ENCODE measurements at places on chromosomes 11 and 22.

- DNase-seq, result no peak
Measured at GRCh38 chr11:126637795-126638175, 282.3 kb downstream of the ST3GAL4 start.

GRCh38 chr11:15569305-15570025 lies 454.7 kb downstream of the INSC start:
- DNase-seq, result peak; percentile 79

GRCh38 chr11:59479906-59480305 lies 6.8 kb downstream of the OR4D10 start:
- DNase-seq, result no peak

GRCh38 chr11:33701302-33702230 lies 940 bp upstream of the C11orf91 start:
- DNase-seq, result peak; percentile 60

DNA sequence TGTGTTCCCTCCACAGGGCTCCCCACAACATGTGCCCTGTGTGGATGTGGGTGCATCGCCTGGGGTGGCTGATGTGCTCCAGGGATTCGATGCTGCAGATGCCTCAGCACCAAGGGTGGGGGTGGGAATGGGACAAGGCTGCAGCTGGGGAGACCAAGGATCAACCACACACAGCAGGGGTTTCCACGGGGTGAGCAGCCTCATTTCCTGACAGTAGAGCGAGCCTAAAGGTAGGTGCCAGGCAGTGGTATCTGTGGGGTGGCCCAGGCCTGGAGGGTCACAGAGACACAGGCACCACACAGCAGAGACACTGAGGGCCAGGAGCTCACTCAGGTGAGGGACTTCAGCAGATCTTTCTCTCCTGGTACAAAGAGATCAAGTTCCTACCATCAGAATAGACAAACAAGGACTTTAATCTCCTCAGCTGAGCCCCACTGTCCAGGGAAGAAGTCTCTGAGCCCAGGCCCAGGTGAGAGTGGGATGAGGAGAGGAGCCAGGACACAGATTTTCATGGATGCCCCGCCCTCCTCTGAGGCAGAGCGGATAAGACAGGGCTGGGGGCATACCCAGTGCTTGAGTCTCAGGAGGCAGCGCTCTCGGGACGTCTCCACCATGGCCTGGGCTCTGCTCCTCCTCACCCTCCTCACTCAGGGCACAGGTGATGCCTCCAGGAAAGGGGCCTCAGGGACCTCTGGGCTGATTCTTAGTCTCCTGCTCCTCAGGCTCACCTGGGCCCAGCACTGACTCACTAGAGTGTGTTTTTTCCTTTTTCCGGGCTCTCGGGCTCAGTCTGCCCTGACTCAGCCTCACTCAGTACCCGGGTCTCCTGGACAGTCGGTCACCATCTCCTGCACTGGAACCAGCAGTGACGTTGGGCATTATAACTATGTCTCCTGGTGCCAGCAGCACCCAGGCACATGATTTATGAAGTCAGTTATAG lies 19.7 kb downstream of the GGTLC2 start:
- DNase-seq, result no peak

DNA sequence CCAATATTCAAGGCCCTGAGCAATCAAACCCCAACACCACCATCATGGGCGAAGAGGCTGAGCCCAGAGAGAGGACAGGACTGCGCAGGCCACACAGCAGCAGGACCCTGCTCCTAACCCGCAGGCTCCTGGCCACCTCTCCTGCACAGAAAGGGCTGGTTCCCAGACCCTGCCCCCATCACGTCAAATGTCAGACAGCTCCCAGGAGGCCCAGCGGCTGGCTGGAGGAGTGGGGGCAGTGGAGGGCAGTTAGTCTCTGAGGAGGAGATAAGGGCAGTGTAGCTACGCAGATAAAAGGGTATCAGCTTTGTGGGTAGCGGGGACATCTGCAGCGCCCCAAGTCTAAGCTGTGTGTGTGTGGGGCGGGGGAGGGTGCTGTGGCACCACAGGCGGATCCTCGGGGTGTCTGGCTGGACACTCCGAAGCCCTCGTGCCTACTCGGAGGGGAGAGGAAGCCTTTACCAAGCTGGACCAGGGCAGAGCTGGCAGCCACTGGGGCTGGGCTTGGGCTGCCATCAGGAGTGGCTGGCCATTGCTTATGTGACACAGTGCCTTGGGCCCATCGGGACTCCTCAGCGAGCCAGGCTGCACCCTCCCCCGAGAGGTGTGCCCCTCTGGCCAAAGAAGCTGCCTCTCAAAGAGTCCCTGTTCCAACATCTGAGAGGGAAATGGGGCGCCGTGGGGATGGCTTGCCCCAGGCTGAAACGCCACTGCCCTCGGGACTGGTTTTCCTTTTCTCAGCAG lies 21.5 kb downstream of the FADS3 start:
- DNase-seq, result no peak

DNA sequence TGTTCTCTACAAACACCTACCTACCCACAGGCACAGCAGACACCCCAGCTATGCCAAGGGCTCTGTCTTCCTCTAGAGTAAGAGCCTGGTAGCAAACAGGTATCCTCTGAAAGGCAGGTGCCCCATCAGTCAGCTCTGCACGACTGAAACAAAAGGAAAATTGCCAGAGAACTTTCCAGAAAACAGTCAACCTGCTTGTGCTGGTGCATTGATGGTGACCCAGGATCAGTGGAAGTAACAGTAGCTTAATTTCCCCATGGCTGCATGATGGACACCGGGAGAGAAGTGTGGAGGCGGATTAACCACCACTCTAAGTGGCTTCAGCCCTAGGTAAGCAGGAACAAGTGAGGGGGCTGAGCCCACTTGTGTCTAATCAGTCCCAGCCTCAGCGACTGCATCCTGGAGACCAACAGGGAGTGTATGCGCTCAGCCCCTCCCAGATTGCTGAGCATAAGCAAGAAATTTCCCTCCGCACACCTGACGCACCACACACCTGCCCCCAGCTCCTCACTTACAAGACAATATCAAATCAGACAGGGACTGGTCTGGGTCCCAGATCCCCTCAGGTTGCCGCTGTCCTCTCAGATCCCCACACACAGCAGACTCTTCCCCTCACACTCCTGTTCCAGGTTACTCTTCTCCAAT lies 70.7 kb upstream of the IGLL5 start:
- DNase-seq, result no peak

- no peak for DNase-seq
Measured at GRCh38 chr11:76232026-76232665, 25.8 kb upstream of the WNT11 start.

- no peak for DNase-seq
Measured at GRCh38 chr11:43556612-43557375, 123.7 kb upstream of the HSD17B12 start.

GRCh38 chr11:67045314-67045713 lies 11.3 kb upstream of the RHOD start:
- DNase-seq, result no peak

- DNase-seq, result no peak
Measured at GRCh38 chr11:60717956-60718355, 6.6 kb upstream of the MS4A18 start.

DNA sequence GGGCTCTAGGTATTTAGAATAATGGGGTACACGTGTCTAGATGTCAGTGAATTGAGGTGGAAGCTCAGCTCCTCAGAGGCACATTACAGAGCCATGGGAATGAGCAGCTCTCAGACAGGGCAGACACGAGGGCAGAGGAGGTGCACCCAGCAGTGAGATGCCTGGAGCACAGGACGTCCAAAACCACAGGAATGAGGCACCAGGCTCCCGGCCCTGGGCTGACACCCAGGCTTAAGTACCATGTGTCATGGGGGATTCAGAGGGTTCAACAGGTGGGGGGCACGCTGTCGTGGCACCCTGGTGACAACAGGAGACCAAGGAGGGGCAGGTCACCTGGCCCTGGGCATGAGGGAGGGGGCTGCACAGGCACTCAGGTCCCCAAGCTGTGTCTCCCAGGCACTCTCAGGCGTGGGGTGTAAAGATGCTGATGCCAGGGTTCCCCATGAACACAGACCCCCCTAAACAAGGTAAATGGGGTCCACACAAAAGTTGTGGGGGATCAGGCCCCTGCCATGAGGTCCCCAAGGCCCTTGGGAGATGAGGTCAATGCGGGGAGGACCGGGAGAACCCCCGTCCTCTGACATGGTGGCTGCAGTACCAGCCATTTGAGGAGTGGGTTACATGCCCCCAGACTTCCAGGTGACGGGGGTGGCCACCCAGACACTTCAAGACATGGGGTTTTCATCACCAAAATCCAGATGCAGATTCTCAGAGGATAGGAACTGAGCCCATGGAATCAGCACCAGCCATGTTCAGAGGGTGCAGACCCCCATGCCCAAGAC lies 5.6 kb upstream of the SYT8 start:
- DNase-seq, result no peak

Measured in right hindlimb (tissue), 1 donor.